HFFc6 (cell line): ENCODE measurements at places on chromosomes 5 and 9. TPM values are rescaled to one million over a fixed set of nuclear protein-coding genes. Genes with fewer than 3 reads are reported as not detected.

GRCh38 chr5:37206736-37207135 lies 42.4 kb downstream of the CPLANE1 start:
- H3K27ac ChIP-seq, result no peak overlapping the region
- H3K27me3 ChIP-seq, result peaks cover 1% of the 10 kb centered on the region; the same call in 1 of the 2 replicates
- H3K4me1 ChIP-seq, result peaks cover 17% of the 10 kb centered on the region

DNA sequence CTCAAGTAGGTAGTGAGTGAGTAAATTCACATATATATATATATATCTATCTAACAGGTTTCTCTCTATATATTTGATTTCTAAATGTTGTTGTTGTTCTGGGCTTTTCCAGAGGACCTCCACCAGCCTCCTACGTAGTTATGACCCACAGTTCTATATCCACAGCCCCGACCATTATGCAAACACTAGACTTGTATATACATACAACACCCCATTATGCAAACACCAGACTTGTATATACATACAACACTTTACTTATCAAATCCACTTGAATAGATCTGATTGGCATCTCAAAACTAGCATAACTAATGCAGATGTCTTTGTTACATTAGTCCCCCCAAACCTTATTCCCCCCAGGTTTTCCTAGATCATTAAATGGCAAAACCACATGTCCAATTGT lies 108.7 kb downstream of the JAKMIP2 start:
- no peaks in the 10 kb centered on the region for H3K27me3 ChIP-seq
- H3K4me3 ChIP-seq, result no peak overlapping the region
- no peak overlapping the region for H3K27ac ChIP-seq

DNA sequence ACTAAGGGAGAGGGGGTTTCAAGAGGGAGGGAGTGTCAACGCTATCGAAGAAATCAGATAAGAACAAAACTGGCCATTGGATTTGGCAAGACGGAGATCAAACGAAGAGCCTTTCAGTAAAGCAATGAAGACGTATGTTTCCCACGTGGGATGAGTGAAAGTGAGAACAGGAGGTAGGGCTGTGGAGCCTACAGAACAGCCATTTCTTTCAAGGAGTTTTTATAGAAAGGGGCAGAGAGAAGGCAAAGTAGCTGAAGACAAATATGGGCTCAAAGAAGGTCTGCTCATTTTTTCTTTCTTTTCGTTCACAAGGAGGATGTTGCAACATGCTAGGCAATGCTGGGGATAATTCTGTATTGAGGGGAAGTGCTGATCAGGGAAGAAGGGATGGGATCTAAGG lies 98.3 kb downstream of the SUSD1 start:
- H3K4me3 ChIP-seq, result no peak overlapping the region
- no peaks in the 10 kb centered on the region; the same call in 1 of the 2 replicates for H3K27me3 ChIP-seq
- H3K27ac ChIP-seq, result no peak overlapping the region
- no peak for DNase-seq

BTNL8 gene
- not detected in 3 replicates for total RNA-seq

- no peak overlapping the region for H3K4me3 ChIP-seq
- no peaks in the 10 kb centered on the region; the same call in 1 of the 2 replicates for H3K4me1 ChIP-seq
- H3K36me3 ChIP-seq, result no peaks in the 10 kb centered on the region; the same call in 1 of the 2 replicates
- no peak overlapping the region for H3K27ac ChIP-seq
- H3K27me3 ChIP-seq, result peaks cover 2% of the 10 kb centered on the region
These were observed 299.3 kb downstream of the DIRAS2 start for GRCh38 chr9:90343366-90343765.

GRCh38 chr9:131348631-131349521 lies 45.0 kb upstream of the PRRC2B start:
- no peak overlapping the region for H3K27ac ChIP-seq
- DNase-seq, result no peak
- H3K4me3 ChIP-seq, result no peak overlapping the region
- H3K27me3 ChIP-seq, result peaks cover 12% of the 10 kb centered on the region; the same call in 1 of the 2 replicates
- H3K36me3 ChIP-seq, result no peaks in the 10 kb centered on the region
